ENCODE measurements at places on chromosomes 13 and 19. TPM values are rescaled to one million over a fixed set of nuclear protein-coding genes. Genes with fewer than 3 reads are reported as not detected.

Gene ELSPBP1
- polyA plus RNA-seq = not detected

Gene SIGLEC5
- not detected for polyA plus RNA-seq

Gene ZNF557
- polyA plus RNA-seq = 2.3 TPM

Gene NCAN
- not detected for polyA plus RNA-seq

Gene CD22
- polyA plus RNA-seq = 0.71 TPM

GRCh38 chr19:30719189-30719998 lies 347.2 kb downstream of the ZNF536 start:
- DNase-seq = peak; percentile 29

DNA sequence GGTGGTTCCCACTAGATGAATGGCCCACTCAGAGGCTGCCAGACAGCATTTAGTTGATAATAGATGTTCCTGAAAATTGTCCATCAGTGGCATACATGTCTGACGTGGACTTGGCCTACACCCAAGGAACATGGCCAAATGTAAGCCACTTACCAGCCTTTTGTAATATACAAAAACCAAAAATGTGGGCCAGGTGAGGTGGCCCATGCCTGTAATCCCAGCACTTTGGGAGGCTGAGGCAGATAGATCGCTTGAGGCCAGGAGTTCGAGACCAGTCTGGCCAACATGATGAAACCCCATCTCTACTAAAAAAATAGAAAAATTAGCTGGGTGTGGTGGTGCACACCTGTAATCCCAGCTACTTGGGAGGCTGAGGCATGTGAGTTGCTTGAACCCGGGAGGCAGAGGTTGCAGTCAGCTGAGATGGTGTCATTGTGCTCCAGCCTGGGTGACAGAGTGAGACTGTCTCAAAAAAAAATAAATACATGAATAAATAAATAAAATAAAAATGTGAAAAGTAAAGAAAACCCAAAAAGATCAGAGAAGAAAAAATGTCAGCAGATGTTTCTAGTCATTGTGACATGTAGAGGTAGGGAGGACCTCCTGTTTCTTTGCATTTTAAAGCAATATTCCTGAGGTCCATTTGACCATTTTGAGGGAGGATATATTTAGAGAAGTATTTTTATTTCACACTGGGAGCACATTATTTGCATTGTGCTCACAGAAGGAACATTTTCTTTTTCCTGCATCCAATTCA lies 7.1 kb upstream of the WTIP start:
- no peak for DNase-seq

DNA sequence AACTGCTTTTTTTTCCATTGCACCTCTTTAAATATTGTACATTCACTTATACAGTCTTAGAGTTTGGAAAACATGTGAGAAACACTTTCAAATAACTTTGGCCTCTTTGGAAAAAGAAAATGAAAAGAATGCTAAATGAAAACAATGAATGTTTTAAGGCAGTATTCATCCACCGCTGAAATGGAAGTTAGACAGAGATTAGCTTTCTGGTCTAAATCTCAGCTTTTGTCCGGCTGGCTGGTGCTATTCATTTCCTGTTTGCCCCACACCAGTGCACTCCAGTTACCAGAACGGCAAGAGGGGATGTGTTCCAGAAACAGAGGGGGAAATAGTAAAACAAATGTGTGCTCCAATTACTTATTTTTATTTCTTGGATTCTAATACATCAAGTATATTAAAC lies 1201.3 kb downstream of the EFNB2 start:
- DNase-seq = no peak

DNA sequence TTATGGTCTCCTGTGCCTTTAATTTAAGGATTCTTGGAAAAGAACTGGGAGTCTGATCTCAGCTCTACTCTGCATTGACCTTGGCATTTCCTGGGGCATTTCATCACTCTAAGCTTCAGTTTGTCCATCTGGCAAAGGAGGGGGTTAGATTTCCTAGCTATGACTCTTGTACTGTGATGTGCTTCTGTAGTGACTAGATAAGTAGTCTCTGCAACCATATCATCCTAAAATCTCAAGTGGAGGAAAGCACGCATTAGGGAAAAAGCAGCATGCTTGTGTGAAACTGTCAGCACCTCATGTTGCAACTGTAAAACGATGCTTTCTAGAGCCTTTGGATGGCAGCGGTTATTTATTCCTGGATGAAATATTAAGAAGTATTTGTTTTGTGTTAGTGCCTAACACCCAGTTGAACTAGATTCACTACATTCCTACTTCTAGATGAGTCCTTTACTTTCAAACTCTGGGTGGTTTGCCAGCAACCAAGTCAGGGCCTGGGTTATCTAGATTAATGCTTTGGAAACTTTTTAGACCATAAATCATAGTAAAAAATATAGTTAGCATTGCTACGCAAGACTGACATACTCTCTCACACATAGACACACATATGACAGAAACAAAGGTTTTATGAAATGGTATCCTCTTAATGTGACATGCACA lies 6.8 kb downstream of the WDFY2 start:
- peak; percentile 68 for DNase-seq

- DNase-seq = no peak
Measured at GRCh38 chr19:23098286-23098685, 18.5 kb upstream of the ZNF730 start.

DNA sequence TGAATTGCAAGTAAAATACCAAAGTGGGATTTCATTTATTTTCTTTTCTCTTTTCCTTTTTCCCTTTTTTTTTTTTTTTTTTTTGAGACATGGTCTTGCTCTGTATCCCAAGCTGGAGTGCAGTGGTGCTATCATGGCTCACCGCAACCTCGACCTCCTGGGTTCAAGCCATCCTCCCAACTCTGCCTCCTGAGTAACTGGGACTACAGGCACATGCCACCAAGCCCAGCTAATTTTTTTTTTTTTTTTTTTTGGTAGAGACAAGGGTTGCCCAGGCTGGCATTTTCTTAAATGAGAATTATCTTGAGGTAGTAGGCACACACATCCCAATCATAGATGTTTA lies 68.5 kb upstream of the GPR183 start:
- no peak for DNase-seq

GRCh38 chr19:6101991-6102390 lies 8.3 kb downstream of the RFX2 start:
- DNase-seq = no peak

- no peak for DNase-seq
Measured at GRCh38 chr13:110269509-110270185, 37.3 kb downstream of the COL4A1 start.

GRCh38 chr13:101626925-101627555 lies 174.6 kb downstream of the ITGBL1 start:
- DNase-seq = no peak

Data from mammary epithelial cell (primary cell).